ENCODE measurements at places on chromosomes 4 and X.

- no peak for DNase-seq
These were observed 106.6 kb upstream of the SH3RF1 start for GRCh38 chr4:169377367-169377766.

DNA sequence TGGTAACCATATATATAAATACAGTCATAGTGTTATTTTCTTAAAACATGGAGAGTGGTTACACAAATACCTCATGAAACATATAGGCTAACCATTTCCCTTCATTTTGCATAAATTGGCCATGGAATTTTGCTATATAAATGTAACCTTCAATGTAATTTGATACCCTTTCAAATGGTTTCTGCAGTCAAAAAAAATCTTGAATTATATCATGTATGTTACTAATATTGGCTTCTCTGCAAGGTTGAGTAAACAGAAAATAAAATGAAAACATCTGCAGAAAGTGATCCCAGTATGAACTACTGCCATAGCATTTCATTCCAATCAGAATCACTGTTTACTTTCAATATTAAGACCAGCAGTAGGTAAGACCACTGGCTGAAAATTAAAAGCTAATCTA is 1165.9 kb upstream of the TENM3 start:
- no peak for DNase-seq

DNA sequence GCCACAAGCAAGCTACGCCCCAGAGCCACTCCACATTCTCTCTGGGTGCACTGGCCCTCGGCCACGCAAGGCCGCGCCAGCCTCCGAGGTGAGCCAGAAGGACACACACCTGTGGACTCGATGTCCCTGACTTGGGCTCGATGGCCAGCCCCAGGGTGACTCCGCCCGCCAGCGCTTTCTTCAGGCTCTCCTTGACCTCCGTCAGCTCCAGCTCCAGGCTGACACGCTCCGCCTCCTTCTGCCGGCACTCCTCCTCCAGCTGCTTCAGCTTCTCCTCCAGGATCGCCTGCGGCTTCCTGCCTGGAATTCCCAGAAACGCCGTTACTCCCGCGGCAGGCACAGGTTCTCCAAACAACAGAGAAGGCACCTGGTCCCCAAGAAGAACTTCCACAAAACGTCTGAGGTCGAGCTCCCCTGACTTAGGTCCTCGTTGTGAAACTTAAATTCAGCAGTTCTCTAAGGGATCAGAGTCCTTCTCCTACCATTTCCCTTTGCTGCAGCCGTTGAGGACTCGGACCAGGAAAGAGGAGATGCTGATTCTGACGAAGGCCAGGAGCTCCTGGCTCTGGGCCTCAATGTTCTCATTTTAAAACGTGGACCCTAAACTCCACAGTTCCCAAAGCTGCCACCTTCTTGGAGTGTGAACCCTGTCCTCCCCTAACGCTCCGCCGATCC is 166.8 kb downstream of the AFAP1 start:
- DNase-seq, result no peak

DNA sequence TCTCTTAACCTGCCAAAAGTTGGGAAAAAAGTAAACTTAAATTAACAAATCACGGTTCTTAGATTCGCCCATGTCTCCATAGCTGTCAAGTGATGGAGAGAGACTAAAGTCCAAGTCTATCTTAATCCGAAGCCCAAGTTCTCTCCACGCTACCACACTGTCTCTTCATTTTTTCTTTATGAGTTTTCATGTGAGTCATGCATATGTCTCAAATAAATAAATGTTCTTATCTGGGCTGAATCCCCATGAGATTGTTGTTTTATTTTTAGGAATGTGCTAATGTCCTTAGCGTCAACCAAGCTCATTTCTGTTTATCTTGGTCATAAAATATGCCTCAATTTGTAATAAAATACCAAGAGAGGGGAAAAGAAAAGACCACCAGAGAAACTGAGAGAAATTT is 169.3 kb downstream of the RCHY1 start:
- no peak for DNase-seq

DNA sequence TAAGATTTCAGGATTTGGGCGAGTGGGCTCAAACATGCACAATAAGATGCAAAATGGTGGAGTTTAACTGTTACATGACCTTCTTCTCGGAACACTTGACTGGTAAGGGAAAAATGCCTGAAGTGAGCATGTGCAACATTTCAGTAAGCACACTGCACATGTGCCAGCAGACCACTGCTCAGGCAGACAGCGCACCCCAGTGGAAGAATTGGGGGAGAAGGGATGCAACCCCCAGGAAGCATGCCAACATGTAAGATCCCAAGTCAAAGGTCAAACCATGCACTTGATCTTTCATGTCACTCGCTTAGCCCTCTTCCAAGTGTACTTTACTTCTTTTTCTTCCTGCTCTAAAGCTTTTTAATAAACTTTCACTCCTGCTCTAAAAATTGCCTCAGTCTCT is 256.3 kb downstream of the CENPC start:
- DNase-seq, result no peak

DNA sequence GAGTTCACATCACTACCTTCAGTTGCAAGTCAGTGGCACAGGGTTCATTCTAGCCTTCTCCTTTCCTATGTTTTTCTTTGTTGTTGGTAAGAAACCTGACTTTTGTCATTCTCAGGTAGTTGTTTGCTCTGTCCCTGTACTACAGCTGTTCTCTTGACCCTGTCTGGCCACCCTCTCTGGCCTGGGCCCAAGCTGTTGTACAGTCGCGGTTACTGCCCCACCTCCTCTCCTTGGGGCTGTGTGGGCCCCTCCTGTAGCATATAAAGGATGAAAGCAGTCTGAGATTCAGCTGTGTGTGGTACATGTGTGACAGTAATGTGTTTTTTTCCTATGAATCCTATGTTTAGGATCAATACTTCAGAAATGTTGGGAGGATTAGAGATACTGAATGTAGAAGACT is 12.5 kb downstream of the MOB1B start:
- no peak for DNase-seq

DNA sequence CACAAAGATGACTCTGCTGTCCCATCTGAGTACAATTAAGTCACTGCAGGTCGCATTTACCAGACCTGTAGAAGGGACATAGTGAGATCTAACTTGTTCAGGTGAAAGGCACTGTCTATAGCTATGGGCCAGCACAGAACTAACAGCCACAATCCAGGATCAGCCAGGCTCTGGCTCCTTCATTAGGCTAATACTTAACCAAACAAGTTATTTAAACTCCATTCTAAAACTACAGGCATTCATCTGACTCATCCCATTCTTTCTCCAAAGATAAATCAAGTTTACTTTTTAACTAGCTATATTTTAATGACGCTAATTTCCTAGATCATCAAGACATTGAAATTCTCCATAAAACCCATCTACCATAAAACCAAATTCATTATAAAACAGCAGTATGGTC is 62.5 kb downstream of the STX18 start:
- no peak for DNase-seq

DNA sequence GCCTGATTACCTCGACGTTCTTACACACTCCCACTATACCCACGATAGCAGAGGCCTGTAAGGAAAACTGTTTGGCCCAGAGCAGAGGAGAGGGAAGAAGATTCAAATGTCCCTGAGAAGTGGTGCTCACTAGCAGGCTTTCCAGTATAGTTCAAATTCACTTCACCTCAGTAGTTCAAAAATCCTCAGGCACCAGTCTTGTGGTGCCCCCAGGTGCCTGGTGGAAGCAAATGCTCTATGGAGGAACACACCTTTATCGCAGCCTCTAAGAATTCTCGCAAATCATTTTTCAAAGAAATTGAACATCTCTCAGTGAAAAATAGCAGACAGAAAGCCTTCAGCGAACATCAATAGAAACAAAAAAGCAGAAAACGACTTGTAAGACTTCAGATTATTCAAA is 12.2 kb upstream of the MTMR1 start:
- no peak for DNase-seq

DNA sequence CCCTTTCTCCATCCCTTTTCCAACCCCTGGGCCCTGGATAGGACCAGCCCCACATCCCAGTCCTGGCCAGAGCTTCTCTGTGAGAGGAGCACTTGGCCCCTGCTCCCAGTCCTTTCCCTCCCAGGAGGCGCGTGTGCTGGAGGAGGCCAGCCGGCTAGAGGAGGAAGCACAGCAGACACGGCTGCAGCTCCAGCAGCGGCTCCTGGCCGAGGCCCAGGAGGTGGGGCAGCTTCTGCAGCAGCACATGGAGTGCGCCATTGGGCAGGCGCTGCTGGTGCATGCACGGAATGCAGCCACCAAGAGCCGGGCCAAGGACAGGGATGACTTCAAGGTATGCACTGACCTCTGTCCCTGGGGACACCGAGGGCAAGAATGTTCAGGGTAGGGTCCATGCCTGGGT is 87.5 kb downstream of the EVC start:
- no peak for DNase-seq

DNA sequence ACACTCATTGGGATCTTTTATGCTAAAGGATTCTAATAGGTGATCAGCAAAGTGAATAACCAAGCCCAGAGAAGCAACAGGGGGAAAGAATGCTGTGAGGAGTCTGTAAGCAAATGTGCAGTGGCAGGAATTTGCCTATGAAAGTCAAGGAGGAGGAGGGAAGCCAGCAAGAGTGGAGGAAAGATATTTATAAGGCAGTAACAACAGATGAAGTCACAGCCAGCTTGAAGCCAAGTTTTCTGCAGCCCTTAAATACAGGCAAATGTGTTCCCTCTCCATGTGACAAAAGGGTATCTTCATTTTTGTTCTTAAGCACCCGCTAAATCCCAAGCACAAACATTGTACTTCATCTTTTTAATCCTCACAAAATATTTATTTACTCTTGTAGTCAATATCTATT is 275.0 kb upstream of the CLNK start:
- DNase-seq, result no peak

- no peak for DNase-seq
These were observed 117.2 kb upstream of the SLC34A2 start for GRCh38 chr4:25538430-25538829.

GRCh38 chr4:152185786-152186550 is 349.9 kb downstream of the FBXW7 start:
- DNase-seq, result no peak

- DNase-seq, result no peak
These were observed 21.0 kb upstream of the FMR1 start for GRCh38 chrX:147890756-147891155.

GRCh38 chrX:38327775-38328081 is 419 bp upstream of the RPGR start:
- DNase-seq, result no peak

DNA sequence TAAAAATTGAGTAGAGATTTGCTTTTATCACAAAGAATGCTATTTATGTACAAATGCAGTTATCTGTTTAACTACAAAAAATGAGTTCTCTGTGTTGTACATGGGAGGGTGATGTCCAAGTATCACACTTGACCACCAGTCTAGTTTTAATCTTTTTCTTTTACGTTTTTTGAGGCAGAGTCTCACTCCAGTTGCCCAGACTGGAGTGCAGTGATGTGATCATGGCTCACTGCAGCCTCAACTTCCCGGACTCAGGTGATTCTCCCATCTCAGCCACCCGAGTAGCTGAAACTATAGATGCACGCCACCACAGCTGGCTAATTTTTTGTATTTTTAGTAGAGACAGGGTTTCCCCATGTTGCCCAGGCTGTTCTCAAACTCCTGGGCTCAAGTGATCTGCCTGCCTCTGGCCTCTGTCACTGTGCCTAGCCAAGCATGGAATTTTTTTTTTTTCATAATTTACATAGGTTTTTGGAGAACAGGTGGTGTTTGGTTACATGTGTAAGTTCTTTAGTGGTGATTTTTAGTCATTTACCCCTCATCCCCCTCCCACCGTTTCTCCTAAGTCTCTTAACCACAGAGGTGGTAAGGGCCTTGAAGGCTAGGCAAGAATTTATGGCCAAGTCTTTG is 47.9 kb upstream of the RPA4 start:
- no peak for DNase-seq

GRCh38 chrX:43836435-43837184 is 45.6 kb downstream of the MAOB start:
- DNase-seq, result no peak
